Activated T-cell treated with anti-CD3 and anti-CD28 coated beads, Interleukin-2, amount 50 U/mL, for 4 hours (primary cell): ENCODE measurements at places on chromosomes 5 and 9.

GRCh38 chr9:2545881-2546490 lies 75.6 kb upstream of the VLDLR start:
- no peak for DNase-seq

- no peak for DNase-seq
Measured at GRCh38 chr5:64184832-64185231, 19.2 kb downstream of the RNF180 start.

GRCh38 chr9:114392749-114393112 lies 4.9 kb upstream of the AKNA start:
- no peak for DNase-seq

DNA sequence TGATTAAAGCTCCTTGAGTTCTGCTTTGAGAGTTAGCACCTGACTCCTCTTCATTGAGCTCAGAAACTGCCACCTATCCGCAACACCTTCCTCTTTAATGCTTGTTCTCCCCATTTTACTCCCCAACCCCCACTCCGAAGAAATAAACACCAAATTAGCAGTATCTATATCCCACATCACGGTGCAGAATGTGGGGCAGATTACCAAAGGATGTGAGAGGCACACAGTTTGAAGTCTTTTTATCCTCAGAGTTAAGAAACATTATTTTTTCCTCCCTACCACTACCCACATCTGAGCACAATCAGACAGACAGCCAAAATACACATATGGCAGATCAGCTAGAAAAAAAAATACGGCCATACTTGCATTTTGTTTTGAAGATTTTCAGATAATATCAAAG lies 26.1 kb upstream of the IL7R start:
- DNase-seq = no peak

DNA sequence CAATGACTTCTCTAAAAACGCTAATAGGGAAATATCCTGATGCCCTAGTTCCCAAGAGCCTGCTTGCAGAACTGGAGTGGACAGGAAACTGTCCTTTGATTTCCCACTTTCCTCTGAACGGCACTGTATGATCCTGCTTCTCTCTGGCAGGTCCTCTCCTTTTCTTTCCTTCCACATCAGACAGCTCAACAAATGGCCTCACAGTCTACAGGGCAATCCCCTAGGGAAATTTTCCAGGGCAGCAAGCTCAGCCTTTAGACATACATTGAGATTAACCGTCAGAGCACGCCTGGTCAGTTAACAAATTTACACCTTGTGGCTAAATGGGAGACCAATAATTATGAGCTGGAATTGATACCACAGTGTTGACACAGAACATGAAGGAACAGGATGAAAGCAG lies 164.9 kb downstream of the SLC24A2 start:
- no peak for DNase-seq

DNA sequence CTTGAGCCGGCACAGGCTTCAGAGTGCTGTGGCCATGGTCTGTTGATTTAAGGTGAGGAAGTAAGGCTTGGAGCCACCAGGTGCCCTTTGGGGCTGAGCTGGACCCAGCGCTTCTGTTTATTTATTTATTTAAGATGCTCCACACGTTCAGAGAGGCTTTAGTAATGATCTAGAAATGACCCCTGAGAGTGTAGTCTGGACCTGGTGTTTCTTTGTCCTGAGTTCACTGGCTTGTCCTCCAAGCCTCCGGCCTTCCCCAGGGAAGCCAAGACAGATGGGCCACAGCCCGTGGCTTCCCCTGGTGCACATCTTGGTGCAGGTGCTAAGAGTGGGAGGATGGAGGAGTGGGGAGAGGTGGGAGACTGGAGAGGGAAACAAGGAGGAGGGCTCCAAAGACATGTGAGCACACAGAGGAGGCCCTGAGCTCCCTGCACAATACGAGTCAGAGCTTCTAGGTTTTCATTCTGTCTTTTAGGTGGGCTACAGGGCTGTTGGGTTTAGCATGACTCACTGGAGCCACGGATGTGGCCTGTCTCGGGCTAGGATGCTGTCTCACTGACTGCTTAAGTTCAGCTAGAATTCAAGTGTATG lies 56.9 kb downstream of the AHRR start:
- DNase-seq = no peak

GRCh38 chr9:124279531-124280175 lies 21.9 kb downstream of the NEK6 start:
- DNase-seq = no peak

GRCh38 chr5:4258170-4258569 lies 662.5 kb downstream of the IRX1 start:
- no peak for DNase-seq

GRCh38 chr5:7087719-7088297 lies 308.1 kb upstream of the ADCY2 start:
- DNase-seq = no peak

GRCh38 chr9:107906074-107906473 lies 416.5 kb upstream of the KLF4 start:
- no peak for DNase-seq

DNA sequence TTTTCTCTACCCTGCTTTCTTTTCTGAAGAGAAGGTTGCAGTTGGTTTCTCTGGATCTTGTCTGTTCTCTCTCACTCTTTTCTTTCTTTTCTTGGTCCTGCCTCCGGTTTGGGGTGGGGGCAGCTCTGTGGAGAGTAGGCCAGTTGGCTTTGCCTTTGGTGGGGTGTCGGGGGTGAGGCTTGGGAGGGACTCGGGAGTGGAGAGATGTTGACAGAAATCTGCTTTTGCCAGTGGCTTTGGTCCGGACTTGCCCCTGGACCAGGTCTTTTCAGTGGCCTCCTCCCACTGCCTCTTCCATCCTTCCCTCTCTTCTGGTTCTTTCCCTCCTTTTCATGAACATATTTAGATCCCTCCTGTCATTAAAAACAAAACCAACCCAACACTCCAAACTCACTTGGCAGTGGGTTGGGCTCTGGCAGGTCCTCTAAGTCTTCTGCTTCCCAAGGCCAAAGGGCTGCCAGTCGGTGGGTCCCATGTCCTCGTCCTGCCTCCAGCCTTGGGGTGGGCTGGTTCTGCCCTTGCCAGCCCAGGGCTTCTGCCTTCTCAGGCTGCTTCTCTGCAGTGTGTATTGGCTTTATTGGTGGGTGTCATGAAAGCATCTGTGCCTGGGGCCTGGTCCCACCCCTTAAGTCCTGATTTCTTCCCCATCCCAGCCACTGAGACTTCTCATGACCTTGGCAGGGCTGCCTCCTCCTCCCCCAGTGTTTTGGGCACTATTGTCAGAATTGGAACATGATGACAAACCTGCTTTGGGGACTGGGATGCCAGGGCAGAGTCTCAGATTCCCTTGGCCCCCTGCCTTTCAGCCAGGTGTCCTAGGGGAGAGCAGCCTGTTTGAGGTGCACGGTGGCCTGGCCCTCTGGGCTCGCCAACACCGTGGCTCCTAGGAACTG lies 16.9 kb downstream of the ANKRD33B start:
- no peak for DNase-seq

GRCh38 chr5:55578771-55579170 lies 44.0 kb upstream of the PLPP1 start:
- DNase-seq = no peak

DNA sequence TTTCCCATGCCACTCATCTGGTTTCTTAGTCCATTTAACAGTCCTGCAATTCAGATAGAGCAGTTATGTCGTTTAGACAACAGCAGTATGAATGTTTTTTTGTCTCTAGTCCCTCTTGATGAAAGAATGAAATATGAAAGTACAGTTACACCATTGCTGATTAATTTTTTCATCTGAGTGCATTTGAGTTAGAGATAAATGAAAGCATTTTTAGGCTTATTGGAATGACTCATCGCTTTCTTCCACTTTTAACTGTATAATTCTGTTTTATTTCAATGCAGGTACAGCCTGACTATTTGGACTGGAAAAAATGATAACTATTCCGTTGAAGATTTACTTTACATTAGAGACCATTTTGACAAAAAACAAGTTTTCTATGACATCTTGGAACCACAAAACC lies 28.7 kb downstream of the ANKRD34B start:
- no peak for DNase-seq

- no peak for DNase-seq
Measured at GRCh38 chr9:134779640-134780039, 101.0 kb upstream of the FCN2 start.

- no peak for DNase-seq
Measured at GRCh38 chr5:6596388-6596787, 36.5 kb downstream of the NSUN2 start.

DNA sequence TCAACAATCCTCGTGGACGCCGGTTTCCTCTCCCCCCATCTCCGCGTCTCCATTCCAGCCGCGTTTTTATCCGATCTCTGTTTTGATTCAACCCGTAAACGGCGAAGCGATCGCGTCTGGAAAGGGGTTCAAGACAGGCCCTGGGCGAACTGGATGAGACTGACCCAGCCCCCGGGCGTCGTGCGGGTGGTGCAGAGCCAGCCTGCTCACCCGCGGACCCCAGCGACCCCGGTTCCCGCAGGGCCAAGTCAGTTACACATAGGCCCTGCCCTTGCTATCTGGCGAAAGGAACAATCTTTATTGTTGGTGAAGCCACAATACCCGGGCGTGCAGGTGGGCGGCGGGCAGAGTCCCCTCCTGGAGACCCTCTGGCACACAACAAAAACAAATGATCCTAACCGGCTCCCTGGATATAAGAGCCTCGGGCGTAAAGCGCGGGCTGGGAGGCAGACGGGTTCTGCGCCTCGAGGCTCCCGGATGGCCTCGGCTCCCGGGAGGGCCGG lies 1.8 kb downstream of the TLX3 start:
- DNase-seq = no peak

- no peak for DNase-seq
Measured at GRCh38 chr5:56095579-56096102, 100.9 kb upstream of the IL6ST start.

DNA sequence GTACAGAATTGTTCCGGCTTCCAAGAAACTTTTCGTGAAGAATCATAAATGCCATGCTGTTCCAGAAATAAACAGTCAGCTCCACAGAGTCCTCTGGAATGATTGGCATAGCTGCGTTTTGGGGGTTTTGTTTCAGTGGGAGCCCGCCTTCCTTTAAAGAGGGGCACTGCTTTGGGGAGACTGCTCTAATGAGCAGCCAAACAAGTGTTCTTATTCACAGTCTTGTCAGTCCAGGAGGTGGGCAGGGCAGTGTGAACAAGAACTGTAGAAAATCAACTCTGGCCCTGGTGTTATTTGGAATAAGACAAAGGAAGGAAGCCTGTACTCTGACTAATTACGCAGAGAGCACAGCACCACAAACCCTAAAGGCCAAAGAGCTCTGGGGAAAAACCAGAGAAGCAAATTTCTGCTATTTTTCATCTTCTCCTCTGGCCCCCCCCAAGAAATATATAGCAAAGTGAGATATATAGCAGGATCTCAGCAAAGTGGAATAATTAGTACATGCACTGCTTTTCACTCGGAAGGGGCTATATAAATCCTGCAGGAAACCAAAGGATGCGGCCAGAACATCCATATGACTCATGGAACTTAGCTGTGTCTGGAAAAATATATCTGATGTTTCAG lies 92.9 kb downstream of the GLDC start:
- no peak for DNase-seq

DNA sequence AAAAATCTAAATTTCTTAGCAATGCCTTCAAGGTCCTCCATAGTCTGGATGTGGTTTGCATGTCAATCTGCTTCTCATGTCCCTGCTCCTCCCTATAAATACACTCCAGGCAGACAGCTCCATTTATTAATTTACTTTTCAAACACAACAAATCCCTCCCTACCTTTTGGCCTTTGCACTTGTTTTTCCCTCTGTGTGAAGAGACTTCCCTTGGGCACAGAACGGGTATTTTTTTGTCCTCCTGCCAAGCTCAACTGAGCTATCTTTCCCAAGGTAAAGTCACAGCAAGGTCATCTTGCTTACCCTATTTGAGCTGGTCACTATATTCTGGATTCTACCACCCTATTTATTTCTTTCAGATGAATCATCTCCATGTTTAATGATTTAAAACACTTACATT lies 159.6 kb upstream of the ANKH start:
- no peak for DNase-seq

- DNase-seq = no peak
Measured at GRCh38 chr9:79301085-79301484, 270.7 kb upstream of the TLE4 start.
